ENCODE measurements at places on chromosomes 1 and 21. TPM values are rescaled to one million over a fixed set of nuclear protein-coding genes. Genes with fewer than 3 reads are reported as not detected.

GRCh38 chr1:3015269-3015635, 6.0 kb upstream of the ACTRT2 start:
- peaks cover 3% of the 10 kb centered on the region for H3K4me1 ChIP-seq
- H3K4me3 ChIP-seq: no peak overlapping the region
- H3K36me3 ChIP-seq: no peaks in the 10 kb centered on the region
- H3K27me3 ChIP-seq: peaks cover 7% of the 10 kb centered on the region
- DNase-seq: no peak

DNA sequence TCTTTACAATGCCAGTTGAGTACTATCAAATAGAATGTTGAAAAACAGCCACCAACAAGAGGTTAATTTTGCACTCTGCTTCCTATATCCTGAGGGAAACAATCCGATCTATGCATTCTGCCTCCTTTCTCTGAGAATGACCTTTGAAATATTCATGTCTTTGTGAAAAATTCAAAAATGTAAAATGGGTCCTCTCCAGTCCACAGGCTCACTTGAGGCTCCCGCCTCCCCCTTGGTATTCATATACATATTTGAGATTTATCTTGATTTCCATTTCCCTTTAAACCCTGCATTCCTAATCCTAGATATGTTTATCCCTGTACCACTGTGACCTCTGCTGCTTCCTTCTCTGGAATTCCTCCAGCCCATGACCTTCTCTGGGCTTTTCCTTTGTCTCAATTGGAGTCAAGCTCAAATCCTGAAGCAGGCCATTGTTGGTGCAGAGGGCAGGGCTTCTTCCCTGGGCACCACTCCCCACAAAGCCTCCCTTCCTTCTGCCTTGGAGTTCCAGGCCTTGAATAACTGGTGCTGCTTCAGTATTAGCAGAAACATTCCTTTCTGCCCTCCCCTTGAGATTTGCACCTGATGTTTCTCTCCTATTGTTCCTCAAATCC, 296.8 kb downstream of the PBX1 start:
- H3K27ac ChIP-seq: peak overlapping the region; percentile 43
- peaks cover 4% of the 10 kb centered on the region for H3K36me3 ChIP-seq
- no peak overlapping the region for H3K4me3 ChIP-seq
- peaks cover 29% of the 10 kb centered on the region for H3K4me1 ChIP-seq
- DNase-seq: no peak
- H3K27me3 ChIP-seq: no peaks in the 10 kb centered on the region

GRCh38 chr1:103198076-103198475, 89.8 kb upstream of the COL11A1 start:
- no peaks in the 10 kb centered on the region for H3K36me3 ChIP-seq
- DNase-seq: no peak
- no peak overlapping the region for H3K4me3 ChIP-seq
- H3K4me1 ChIP-seq: no peaks in the 10 kb centered on the region
- no peak overlapping the region for H3K27ac ChIP-seq

DNA sequence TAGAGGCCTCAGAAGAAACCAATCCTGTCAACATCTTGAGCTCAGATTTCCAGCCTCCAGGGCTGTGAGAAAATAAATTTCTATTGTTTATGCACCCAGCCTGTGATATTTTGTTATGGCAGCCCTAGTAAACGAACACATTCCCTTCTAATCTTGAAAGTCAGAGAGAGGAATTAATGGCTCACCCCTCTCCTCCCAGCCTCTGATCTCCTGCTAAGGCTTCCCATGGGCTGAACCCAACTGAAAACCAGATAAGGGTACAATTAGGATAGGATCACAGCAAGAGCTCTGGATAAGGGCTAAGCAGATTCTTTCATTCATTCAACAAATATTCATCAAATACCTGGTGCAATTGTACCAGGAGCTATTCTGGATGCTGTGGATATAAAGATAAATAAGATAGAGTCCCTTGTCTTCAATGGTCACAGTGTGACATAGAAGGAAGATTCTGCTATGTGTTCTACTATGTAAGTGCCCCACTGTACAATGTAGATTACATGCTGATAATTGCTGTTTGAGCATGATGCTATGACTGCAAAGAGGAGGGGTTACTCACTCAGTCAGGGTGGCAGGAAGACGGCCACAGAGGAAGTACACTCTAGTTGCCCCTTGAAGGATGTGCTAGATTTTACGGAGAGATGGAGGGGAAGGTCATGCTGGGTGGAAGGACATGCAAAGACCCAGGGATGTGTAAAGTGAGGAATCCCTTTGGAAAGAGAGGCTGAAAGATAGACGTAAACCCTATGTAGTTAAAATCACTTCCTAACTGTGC, 203.3 kb upstream of the JUN start:
- no peaks in the 10 kb centered on the region for H3K36me3 ChIP-seq
- H3K4me3 ChIP-seq: no peak overlapping the region
- H3K27me3 ChIP-seq: no peaks in the 10 kb centered on the region
- DNase-seq: no peak
- peak overlapping the region; percentile 43 for H3K27ac ChIP-seq
- H3K4me1 ChIP-seq: peaks cover 14% of the 10 kb centered on the region

Gene CYP4A22
- not detected for total RNA-seq

DNA sequence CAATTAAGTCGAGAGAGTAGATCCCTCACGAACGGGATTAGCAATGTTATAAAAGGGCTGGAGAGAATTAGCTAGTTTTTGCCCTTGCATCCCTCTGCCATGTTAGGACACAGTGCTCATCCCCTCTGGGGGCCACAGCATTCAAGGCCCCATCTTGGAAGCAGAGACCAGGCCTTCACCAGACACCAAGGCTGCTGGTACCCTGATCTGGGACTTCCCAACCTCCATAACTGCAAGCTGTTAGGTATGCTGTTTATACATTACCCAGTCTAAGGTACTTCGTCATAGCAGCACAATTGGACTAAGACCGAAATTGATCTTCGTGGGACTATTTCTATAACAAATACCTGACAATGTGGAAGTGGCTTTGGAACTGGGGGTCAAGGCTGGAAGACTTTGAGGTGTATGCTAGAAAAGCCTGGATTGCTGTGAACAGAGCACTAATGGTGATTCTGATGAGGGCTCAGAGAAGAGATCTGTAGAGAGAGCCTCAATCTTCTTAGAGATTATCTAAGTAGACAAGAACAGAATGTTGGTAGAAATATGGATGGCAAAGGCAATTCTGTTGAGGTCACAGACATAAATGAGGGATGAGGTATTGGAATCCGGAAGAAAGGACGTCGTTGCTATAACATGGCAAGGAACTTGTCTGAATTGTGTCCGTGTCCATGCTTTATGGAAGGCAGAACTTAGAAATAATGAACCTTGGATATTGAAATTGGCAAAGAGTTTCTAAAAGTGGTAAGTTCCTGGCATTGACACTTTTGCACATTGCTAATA, 83.8 kb upstream of the KIF26B start:
- H3K4me1 ChIP-seq: peaks cover 4% of the 10 kb centered on the region
- H3K4me3 ChIP-seq: no peak overlapping the region
- no peak overlapping the region for H3K27ac ChIP-seq
- no peaks in the 10 kb centered on the region for H3K27me3 ChIP-seq
- DNase-seq: no peak

Gene AADACL4
- total RNA-seq: 0.24 TPM

Gene MPL
- total RNA-seq: not detected

- peak overlapping the region; percentile 62 for H3K27ac ChIP-seq
- H3K27me3 ChIP-seq: peaks cover 100% of the 10 kb centered on the region
- DNase-seq: no peak
- no peak overlapping the region for H3K4me3 ChIP-seq
- peaks cover 3% of the 10 kb centered on the region for H3K4me1 ChIP-seq
- no peaks in the 10 kb centered on the region for H3K36me3 ChIP-seq
Observed at GRCh38 chr1:118978914-118979701, 9.0 kb downstream of the TBX15 start.

Gene PGLYRP4
- total RNA-seq: not detected

DNA sequence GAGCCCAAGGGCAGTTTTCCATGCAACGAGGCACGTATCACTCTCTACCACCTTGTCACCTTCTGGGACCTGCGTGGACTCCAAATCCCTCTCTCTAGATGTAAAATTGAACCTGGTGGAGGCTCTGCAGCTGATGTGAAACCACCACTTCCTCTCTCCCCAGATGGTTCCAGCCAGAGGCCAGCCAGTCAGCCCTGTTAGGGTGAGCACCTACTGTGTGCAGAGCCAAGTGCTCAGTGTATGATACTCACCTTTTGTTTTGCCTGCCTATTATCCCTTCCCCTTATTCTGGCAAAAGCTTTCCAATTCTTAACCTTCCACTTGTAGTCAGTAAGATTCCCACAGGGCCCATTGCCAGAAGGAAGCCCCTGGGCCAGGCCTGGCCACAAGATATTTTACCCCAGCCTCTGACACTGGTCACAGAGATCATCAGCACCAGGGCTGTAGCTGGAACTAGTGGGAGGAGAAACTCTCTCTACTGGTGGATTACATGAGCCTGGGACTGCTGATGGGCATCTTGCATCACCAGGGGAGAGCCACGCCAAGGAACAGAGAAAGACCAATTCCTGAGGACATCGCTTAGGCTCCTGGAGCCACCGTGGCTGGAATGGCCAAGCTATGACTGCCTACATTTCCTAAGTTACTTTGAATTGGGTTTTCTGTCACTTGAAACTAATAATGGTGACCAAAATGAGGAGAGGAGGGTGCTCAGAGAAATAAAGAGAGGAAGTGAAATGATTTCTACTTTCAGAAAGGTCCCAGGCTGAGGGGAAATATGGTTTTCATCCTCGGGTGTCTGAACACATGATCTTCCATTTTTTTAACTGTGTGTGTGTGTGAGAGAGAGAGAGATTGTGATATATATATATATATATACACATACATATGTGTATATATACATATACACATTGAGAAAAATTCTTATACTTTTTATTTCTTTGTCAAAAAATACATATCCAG, 26.6 kb upstream of the RD3 start:
- H3K4me3 ChIP-seq: no peak overlapping the region
- DNase-seq: no peak
- H3K36me3 ChIP-seq: no peaks in the 10 kb centered on the region
- H3K27ac ChIP-seq: no peak overlapping the region
- H3K27me3 ChIP-seq: peaks cover 10% of the 10 kb centered on the region

GRCh38 chr1:212002536-212002935, 32.8 kb downstream of the INTS7 start:
- H3K4me3 ChIP-seq: no peak overlapping the region
- peaks cover 28% of the 10 kb centered on the region for H3K36me3 ChIP-seq
- no peaks in the 10 kb centered on the region for H3K27me3 ChIP-seq
- no peaks in the 10 kb centered on the region for H3K4me1 ChIP-seq
- no peak overlapping the region for H3K27ac ChIP-seq

Gene DIRAS3
- 7.4 TPM for total RNA-seq

Gene GJA8
- total RNA-seq: not detected

DNA sequence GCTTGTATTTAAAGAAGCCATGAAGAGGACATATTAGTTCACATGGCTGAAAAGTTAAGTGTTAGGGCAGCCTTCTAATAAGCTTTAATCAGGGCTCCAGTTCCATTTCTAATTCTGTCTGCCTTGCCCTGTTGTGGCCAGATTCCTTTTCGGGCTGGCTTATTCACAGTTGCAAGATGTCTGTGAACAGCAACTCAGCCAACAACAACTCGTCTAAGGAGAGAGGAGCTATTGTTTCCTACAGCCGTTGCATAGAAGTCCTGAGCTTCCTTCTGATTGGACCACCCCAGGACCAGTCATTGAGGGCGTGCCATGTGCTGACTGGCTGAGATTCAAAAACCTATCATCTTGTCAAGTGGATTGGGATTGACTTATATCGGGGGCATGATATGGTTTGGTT, 18.6 kb upstream of the COQ8A start:
- H3K4me1 ChIP-seq: no peaks in the 10 kb centered on the region
- no peak for DNase-seq
- no peaks in the 10 kb centered on the region for H3K27me3 ChIP-seq
- no peak overlapping the region for H3K4me3 ChIP-seq
